ENCODE measurements at places on chromosomes 6 and 20.

- no peak for DNase-seq
Measured at GRCh38 chr20:46954490-46955038, 59.9 kb downstream of the EYA2 start.

- DNase-seq: no peak
Measured at GRCh38 chr6:111606620-111607115, 990 bp upstream of the TRAF3IP2 start.

DNA sequence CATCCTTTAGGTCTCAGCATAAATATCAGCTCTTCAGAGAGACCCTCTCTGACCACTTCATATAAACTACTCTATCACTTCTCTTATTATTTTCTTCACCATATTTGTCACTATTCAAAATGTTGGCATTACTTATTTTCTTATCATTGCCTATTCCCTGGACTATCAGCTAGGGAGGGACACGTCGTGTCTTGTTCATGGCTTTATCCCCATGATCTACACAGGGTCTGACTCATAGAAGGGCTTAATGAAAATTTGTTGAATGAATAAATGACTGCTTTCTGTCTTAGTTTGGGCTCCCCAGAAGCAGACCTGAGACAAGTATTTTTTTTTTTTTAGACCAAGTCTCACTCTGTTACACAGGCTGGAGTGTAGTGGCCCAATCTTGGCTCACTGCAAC, 3.0 kb upstream of the CDK5RAP1 start:
- DNase-seq: no peak

DNA sequence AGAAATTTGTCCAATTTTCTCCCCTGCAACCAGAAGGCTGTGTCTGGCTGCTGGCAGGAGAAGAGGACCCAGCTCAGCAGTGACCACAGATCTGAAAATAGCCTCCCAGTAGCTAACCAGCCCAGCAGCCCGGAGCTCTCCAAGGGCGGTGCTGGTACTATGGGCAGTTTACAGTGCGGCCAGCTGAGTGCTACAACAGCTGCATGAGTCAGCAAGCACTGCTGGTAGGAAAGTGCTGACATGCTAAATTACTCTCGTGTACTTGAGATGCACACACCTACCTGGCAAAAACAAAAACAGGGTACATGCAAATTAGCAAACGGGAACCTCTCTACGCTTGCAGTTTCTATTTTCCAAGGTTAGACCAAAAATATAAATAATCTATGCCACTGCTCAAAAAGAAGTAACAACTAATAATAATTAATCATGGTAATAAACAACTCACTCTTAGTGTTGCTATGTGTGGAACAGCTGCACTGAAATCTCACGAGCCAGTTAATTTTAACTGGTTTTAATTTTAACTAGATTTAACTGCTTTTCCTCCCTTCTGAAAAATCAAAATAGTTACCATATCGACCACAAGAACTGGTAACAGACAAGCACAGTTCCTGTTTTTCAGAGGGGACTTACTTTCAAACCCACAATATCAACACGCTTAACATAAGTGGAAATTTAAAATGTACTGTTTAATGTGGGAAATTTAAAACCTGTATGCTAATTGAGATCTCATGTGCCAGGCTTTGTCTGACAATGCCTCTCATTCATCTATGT, 10.8 kb downstream of the BACH2 start:
- DNase-seq: peak; percentile 70

GRCh38 chr20:47789764-47790579, 4.7 kb upstream of the SULF2 start:
- no peak for DNase-seq

DNA sequence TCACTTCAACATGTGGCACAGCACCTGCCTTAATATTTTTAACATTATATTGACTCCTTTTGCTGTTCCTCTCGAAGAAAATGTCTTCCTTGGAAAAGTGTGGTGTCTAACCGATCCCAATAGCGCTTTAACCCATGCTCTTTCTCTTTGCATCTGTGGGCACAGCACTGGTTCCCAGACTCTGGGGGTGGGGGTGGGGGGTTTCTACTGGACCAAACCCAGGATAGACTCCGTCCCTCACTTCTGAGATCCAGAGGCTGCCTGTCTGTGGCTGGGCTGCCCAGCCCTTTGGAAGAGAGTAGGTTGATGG, 3.9 kb upstream of the ZNF292 start:
- DNase-seq: no peak

GRCh38 chr6:52672412-52673025, 1.6 kb downstream of the TMEM14A start:
- no peak for DNase-seq

DNA sequence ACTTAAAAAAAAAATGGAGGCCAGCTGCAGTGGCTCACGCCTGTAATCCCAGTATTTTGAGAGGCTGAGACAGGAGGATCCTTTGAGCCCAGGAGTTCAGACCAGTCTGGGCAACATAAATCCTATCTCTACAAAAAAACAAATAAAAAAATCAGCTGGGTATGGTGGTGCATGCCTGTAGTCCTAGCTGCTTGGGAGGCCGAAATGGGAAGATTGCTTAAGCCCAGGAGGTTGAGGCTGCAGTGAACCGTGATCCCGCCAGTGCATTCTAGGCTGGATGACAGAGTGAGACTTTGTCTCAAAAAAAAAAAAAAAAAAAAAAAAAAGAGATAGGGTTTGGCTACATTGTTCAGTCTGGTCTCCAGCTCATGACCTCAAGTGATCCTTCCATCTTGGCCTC, 29.7 kb downstream of the MYO6 start:
- no peak for DNase-seq

DNA sequence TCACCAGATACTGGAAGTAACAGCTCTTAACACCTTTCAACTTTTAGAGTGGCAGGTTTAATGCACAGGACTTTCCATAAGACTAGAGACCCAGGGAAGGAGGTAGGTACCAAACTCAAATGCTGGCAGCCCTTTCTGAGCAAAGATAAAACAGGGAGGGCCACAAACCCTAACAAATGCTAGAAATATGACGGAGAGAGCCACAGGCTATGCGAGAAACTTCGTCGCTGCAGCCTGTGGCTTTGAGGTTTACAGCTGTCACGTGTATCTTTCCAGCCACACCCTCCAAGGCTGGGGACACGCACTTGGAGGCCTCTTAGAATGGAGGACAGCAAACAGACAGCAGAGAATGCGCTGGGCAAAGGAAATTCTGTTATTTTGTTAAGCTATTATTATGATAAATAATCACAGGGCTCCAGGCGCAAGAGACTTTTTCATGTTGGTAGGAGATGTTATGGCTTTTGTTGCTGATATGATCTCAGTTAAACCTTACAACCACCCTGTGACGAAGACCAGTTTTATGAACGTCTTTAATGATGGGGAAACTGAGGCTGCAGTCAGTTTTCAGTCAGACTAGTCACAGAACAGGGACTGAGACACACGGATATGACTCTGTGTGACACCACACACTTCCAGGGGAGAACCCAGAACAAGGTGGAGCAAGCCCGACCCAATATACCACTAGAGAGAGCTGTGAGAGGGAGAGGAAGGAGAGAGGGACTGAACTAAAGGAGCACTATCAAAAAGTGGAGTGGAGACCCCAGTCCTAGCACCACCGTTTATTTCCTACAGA, 2.0 kb downstream of the TRAM2 start:
- DNase-seq: peak; percentile 63

DNA sequence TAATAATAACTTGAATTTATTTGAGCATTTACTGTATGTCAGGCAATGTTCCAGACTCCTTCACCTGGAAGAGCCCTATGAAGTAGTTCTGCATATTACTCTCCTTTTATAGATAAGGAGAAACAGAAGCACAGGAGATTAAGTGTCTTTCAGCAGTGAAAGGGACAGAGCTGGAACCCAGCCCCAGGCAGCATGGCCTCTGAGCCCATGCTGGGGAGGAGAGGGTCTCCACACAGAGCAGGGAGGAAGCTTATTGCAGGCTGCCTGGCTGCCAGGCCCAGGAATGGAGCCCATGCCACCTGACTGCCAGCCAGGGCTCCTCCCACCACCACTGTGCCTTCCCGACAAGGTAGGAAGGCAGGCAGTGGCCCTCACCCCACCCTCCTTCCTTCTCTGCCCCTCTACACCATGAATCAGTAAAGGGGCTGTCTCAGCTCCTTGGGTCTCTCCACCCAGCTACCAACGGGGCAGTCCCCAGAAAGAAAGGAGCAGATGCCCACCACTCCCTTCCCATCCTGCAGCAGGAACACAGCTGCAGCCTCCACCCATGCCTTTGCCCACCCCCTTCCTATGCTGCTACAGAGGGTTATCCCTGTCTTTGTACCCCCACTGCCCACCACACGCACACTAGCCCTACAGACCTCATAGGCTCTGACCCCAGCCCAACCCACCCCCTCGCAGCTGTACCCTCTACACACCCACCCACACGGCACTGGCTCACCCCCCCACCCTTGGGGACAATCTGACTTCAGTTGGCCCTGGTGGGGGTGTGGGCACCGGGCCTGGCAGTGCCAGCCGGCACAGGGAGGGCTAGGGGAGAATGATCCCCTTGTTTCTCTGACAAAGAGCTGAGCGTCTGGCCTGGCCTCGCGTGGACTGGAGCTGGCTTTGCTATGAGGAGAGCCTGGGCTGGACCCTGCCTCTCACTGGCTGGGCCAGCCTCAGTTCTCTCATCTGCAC, 41.8 kb downstream of the TFEB start:
- DNase-seq: no peak

DNA sequence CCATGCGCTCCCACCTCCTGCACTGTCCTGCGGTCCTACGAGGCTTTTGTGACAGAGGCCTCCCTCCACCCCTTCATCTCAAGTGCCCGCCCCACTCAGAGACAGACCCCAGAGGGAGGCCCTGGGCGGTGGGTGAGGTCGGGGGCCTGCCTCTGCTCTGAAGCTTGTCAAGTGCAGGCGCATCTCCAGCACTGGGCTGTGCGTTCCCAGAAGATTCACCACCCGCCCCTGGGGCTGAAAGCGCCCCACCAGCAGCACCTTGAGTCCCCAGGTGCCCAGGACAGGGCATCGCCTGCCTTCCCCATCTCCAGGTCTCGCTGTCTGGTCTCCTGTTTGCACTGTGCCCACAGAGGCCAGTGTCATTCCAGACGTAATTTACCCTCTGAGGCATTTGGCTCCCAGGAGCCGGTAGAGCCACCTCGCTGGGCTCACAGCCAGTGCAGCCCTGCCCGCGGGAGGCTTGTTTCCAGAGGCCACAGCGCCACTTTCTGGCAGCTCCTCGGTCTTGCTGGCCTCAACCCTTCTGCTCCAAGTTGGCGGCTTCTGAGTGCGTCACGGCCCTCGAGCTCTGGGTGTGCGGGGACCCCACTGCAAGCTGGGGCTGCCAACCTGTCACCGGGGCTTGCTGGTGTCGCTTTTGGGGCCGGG, 191.1 kb downstream of the TAF4 start:
- no peak for DNase-seq

DNA sequence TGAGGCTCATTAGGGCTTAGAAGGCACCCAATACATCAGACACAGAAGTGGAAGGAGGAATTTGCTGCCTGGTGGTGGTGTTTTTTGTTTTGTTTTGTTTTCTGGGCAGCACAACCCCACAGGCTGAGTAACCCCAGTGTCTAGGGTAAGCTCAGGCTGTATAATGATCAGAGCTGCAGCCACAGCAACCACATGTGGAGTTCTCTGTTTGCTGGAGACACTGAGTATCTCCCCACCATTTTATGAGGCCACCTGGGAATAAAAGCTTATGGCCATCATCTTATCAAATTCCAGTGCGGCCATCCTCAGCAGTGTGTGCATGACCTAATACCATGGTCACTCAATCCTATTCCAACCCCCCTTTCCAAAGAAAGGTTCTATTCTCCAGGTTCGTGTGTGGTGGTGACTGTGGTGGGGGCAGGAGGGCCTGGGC, 3.4 kb upstream of the DLL1 start:
- no peak for DNase-seq

DNA sequence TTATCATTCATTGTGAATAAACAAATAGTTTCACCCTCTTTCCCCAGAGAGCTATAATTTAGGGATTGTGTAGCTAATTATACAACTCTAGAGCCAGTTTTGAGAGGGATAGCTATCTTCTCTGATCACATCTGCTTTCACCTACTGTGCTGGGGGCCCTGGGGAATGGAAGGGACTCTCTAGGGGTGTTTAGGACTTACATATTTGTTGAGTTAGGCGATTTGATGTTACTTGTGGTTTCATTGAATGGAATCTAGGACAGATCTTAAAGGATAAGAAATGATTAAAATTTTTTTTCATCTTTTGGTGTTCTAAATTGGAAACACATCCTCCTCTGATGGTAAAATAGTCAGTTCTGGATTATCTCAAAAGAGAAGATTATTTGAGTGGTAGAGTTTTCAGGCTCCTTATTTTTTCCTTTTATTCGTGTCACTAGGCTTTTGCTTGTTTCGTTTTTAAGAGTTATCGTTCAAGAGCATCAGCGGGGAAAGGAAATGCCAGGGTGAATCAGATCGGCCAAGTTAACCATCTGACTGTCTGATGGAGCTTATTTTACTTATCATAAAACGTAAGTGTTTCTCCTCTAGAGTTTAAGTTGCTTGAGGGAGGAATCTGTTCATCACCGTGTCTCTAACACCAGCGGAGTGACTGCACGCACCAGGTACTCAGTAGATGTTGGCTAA, 236.7 kb downstream of the FARS2 start:
- DNase-seq: peak; percentile 6

DNA sequence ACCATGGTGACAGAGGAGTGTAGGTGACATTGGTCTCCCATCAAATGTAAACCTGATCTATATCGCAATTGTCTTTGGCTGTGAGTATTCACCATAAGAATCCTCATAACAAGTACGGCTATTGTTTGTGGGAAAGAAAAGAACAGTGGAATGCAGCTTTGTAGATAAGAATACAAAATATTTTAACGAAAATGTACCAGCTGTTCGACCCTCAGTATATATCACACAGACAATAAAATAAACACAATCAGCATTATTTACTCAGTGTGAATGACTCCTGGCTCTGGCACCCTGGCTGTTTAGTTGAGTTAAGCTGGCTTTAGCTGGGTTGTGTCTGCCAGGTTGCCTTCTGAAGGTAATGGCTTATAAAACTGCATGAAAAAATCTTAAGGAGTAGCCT, 43.4 kb downstream of the SNRNP48 start:
- no peak for DNase-seq

DNA sequence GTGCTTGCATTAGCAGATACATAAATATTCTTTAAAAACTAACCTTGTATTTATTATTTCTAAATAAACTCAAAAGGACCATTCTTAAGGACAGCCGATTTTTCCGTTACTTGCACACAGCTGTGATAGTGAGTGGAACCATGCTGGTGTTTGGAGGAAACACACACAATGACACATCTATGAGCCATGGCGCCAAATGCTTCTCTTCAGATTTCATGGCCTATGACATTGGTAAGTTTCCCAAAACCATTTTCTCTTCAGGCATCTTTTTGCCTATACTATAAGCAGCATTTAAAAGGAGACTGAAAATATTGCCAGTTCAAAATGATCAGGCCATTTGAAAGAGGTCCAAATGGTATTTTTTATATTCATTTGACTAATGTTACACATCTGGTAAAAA, 92.3 kb downstream of the ATRN start:
- DNase-seq: no peak

GRCh38 chr6:54970337-54970736, 123.8 kb downstream of the FAM83B start:
- no peak for DNase-seq

- DNase-seq: no peak
Measured at GRCh38 chr6:125802943-125803377, 12.2 kb downstream of the NCOA7 start.
